Neural progenitor cell (in vitro differentiated cells): ENCODE measurements at places on chromosomes 5 and 9. TPM values are rescaled to one million over a fixed set of nuclear protein-coding genes. Genes with fewer than 3 reads are reported as not detected.

- H3K36me3 ChIP-seq = no peaks in the 10 kb centered on the region
- H3K4me1 ChIP-seq = peaks cover 65% of the 10 kb centered on the region
- H3K27me3 ChIP-seq = no peaks in the 10 kb centered on the region
- no peak overlapping the region for H3K4me3 ChIP-seq
Observed at GRCh38 chr5:139689631-139690063, 41.5 kb downstream of the CXXC5 start.

DNA sequence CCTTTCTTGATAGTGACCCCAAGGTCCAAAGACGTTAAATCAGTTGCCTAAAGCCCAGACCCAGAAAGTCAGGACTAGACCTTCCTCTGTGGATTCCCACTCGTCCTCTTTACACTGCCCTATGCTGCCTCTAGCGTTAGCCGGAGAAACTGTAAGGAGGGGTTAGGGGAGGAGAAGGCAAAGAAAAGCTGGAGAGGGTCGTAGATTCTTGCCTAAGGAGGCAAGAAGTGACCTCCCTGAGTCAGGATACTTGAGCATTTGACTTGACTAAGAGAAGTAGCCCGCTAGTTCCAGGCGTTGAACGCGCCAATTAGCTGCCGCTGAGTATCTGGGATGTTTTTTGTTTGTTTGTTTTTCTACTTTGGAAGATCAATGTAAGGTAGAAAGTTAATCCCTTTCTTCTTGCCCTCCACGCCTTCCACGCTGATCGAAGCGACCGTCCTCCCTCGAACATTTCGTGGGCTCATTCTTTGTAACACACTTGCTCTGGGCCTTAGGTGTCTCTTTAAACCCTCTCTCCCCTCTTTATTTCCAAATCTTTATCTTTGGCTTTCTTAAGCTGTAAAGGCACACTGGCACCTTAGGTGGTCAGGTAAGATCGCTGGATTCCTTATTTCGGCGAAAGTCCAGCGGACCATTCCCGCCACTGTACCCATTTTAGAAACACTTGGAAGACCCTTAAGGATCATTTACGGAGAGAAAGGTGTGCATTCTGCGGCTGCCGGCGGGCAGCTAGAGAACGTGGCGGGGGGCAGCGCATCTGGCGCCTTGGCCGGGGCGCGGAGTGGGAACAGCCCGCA, 5.1 kb upstream of the RGMB start:
- peak overlapping the region; percentile 89 for H3K4me3 ChIP-seq
- no peaks in the 10 kb centered on the region for H3K27me3 ChIP-seq
- H3K4me1 ChIP-seq = peaks cover 25% of the 10 kb centered on the region

GRCh38 chr9:8027351-8027750, 227.8 kb upstream of the DMAC1 start:
- H3K27me3 ChIP-seq = no peaks in the 10 kb centered on the region
- H3K27ac ChIP-seq = peak overlapping the region; percentile 71
- H3K4me1 ChIP-seq = peaks cover 12% of the 10 kb centered on the region

DNA sequence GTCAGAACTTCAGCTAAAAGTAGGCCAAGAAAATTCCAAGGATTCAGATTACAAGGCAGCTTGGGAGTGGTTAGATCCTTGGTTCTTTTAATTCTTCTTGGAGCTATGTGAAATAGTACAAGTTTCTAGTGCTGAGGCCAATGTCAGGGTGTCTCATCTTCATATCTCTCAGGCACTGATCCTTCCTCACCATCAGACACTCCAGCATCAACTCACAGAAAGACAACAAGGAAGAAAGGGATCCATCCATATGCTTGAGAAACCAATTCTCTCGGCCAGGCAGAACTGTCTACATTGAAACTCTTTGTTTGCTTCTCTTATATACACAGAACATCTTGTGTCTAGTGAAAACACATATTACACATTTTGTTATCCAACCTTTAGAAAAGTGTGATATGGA, 362.1 kb upstream of the CCNH start:
- no peak overlapping the region for H3K27ac ChIP-seq
- no peak for DNase-seq
- H3K27me3 ChIP-seq = peaks cover 5% of the 10 kb centered on the region
- peaks cover 17% of the 10 kb centered on the region for H3K4me1 ChIP-seq
- no peaks in the 10 kb centered on the region for H3K36me3 ChIP-seq

- H3K27ac ChIP-seq = no peak overlapping the region
- peaks cover 2% of the 10 kb centered on the region for H3K4me1 ChIP-seq
- no peak overlapping the region for H3K4me3 ChIP-seq
- H3K27me3 ChIP-seq = no peaks in the 10 kb centered on the region
Observed at GRCh38 chr9:120934281-120934680, 7.7 kb upstream of the TRAF1 start.

The CAMLG gene
- total RNA-seq = 27.0 and 44.5 TPM in 2 replicates

The ACSL6 gene
- total RNA-seq = not detected in 2 replicates

The SPINK1 gene
- not detected in 2 replicates for total RNA-seq

The PCDHGC5 gene
- total RNA-seq = 0.43 and 1.3 TPM in 2 replicates
